ENCODE measurements at places on chromosomes 11 and 22.

DNA sequence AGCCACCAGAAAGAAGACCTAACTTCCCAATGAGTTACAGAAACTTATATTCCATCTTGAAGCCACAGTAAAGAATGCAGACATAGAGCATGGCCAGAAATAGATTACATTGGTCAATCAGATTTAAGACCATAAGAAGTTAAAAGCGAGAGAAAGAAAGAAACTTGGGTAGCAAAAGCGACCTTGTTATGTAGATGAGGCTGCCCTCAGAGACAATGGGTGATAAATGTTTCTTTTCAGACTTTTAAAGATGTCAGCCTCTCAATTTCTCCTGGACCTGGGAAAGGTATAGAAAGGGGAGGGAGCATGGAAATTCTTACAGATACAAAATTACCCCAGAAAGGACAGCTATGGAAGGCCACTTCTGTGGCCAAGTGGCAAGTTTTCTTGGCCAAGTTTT lies 732.6 kb upstream of the LUZP2 start:
- DNase-seq, result no peak

DNA sequence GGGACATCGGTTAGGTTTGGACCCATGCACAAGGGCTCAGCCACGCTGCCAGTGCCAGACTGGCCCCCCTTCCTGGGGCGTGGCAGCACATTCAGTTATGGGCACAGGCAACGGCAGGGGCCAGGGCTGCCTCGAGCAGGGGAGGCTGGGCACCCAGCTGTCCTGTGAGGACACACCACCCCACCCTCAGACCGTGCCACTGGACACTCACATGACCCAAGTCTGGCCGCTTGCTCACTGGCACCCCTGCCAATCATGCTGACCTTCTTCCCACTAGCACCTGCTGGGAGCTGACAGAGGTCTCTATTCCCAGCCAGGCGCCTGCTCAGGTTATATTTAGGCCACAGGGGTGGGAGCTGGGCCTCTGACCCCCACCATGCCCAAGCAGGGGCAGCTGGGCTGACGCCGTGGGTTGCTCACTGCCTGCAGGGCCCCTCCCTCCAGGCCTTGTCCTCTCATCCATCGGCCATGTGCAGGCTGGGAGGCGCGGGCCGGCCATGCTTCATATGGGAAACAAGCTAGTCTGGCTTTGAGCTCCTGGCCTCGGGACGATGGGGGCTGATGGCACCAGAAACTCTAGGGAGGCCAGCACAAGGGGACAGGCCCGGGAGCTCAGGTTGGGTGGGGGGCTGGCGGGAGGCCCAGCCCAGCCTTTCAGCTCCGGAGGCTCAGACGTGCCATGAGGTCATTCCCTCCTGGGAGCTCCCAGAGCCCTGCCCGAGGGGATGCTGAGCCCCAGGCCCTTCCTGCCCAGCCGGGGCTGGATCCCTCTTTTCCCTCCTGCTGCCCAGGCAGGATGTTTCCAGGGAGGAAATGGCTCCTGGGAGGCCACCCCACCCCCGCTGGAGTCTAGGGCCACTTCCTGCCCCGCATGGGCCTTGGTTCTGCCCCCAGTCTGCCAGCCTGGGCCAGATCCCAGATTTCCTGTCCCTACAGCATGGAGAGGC lies 15.2 kb upstream of the TBX1 start:
- no peak for DNase-seq

GRCh38 chr11:8056810-8057463 lies 24.1 kb upstream of the TUB start:
- DNase-seq, result no peak

DNA sequence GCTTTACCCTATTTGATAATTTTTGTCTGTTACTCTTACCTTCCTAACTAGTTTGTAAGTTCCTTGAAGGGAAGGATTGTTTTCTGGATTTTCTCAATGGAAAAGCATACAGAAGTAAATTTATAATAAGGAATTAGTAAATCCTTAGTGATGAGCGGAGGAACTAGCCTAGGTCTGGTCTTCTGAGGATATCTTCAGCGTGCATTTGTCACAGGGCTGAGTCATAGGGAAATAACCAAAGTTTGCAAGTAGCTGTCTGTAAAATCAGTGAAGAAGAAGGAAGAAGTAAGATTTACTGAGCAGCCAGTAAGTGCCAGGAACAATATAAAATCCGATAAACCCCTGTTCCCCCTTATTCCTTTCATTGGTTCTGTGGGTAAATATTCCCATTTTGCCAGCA lies 162.7 kb upstream of the SORL1-AS1 start:
- no peak for DNase-seq

- no peak for DNase-seq
Measured at GRCh38 chr11:76745044-76745376, 38.1 kb upstream of the TSKU start.

GRCh38 chr11:113339929-113340589 lies 25.7 kb downstream of the TTC12 start:
- DNase-seq, result no peak

- no peak for DNase-seq
Measured at GRCh38 chr11:114278342-114279065, 17.7 kb upstream of the NNMT start.

DNA sequence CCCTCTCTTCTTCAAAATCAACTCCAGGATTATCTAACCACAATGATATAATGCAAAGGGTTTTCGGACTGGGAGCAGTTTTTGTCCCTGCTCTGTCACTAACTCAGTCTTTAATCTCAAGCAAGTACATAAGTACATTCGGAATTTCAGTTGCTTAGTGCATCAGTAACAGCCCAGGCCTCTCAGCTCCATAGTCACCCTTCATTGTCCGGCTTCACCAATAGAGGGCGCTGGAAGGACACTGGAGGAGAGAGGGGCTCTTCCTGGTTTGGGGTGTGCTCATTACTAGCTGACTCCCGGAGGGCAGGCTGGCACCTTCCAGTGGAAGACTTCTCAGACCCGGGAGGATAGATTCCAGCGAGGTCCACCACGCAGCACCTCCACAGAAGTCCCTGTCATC lies 90.4 kb upstream of the PDGFD start:
- no peak for DNase-seq

GRCh38 chr22:22976033-22976922 lies 88.7 kb downstream of the IGLL5 start:
- DNase-seq, result no peak

DNA sequence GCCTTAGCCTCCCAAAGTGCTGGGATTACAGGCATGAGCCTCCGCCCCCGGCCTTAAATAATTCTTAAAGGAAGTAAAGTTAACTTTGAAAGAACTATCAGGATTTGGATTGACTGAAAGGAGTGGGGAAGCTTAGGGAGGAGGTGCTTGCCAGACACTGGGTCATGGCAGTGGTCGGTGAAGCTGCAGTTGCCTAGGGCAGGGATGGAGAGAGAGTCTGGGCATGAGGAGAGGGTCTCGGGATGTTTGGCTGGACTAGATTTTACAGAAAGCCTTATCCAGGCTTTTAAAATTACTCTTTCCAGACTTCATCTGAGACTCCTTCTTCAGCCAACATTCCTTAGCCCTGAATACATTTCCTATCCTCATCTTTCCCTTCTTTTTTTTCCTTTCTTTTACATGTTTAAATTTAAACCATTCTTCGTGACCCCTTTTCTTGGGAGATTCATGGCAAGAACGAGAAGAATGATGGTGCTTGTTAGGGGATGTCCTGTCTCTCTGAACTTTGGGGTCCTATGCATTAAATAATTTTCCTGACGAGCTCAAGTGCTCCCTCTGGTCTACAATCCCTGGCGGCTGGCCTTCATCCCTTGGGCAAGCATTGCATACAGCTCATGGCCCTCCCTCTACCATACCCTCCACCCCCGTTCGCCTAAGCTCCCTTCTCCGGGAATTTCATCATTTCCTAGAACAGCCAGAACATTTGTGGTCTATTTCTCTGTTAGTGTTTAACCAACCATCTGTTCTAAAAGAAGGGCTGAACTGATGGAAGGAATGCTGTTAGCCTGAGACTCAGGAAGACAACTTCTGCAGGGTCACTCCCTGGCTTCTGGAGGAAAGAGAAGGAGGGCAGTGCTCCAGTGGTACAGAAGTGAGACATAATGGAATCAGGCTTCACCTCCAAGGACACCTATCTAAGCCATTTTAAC lies at the start of gene NNMT:
Gene NNMT, plus strand, starts transcription at position 724 of the 929 bp plus-strand sequence. Its CDS starts 158 bp downstream, at position 882.
- peak; percentile 16 for DNase-seq

- DNase-seq, result no peak
Measured at GRCh38 chr11:76167590-76167989, 38.7 kb downstream of the WNT11 start.

DNA sequence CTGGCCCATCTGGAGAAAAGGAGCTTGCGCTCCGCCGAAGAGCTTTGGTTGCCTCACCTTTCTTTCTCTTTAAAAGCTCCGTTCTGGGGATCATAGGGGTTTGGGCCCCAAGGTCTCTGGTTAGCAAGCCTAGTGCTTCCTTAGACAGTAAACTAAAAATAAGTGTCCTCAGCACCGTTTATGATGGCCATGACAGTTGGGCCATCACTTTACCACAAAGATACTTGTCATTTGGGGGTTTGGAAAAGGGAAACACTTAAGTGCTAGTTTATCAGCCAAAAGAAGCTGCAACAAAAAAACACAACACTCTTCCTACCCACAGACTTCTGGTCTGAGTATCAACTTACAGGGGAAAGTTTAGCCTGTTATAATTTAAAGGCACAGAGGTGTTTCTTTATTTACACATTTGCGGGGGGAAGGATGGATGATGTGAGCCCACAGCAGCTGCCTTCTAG lies 88.4 kb upstream of the CD44 start:
- DNase-seq, result no peak

DNA sequence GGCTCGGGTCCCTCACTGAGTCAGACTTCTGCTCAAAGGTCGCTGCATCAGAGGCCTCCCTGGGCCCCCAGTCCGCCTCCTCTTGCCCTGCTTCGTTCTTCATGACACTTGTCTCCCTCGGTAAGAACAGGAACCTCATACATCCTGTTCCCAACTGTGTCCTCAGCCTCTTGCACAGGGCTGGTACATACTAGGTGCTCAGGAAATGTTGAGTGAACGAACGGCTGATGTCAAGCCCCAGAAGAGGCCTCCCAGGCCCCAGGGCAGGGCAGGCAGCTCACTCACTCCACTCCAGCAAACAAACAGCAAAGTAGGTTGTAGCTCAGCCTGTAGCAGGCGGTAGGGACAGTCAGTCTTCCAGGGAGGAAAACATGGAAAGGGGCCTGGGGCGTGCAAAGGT lies 17.2 kb downstream of the SYNGR1 start:
- no peak for DNase-seq

DNA sequence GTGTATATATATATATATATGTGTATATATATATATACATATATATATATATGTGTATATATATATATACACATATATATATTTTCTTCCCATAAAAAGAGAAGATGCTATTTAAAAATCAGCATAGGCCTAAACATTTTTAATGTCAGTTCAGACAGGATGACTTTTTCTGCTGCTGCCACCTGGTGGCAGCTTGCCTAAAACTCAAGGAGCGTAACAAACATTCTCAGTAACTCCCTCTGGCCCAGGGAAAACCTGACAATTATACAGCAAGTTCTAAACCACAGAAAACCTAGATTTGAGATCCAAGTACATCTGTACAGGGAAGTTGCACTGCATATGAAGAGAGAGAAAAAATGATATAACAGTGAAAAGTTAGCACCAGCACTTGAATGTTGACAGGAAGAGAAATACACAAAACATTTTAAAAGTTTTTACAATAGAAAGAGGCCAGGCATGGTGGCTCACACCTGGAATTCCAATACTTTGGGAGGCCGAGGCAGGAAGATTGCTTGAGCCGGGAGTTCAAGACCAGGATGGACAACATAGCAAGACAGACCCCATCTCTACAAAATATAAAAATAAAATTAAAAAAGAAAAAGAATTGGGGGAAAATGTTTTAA lies 16.6 kb downstream of the OR8A1 start:
- peak; percentile 70 for DNase-seq

DNA sequence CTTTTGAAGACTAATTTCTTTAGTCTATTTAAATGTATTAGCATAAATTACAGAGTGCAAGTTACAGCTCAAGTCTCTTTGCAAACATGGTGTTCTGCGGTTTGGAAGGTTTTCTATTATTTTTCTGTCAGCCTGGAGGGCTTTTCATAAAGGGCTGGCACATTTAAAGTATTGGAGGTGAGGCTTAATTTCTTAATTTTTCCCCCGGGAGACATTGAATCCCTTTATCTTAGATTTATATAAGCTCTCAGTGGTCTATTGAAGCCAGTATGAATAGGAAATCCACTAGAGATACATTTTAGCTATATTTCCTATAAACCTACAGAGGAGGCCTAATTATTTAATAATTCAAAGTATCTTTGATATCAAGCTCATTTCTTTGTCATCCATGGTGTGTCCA lies 102.7 kb upstream of the CLPB start:
- no peak for DNase-seq

GRCh38 chr22:46031965-46032851 lies 55.2 kb upstream of the WNT7B start:
- DNase-seq, result no peak

- DNase-seq, result no peak
Measured at GRCh38 chr11:16925561-16926065, 88.6 kb downstream of the PLEKHA7 start.

DNA sequence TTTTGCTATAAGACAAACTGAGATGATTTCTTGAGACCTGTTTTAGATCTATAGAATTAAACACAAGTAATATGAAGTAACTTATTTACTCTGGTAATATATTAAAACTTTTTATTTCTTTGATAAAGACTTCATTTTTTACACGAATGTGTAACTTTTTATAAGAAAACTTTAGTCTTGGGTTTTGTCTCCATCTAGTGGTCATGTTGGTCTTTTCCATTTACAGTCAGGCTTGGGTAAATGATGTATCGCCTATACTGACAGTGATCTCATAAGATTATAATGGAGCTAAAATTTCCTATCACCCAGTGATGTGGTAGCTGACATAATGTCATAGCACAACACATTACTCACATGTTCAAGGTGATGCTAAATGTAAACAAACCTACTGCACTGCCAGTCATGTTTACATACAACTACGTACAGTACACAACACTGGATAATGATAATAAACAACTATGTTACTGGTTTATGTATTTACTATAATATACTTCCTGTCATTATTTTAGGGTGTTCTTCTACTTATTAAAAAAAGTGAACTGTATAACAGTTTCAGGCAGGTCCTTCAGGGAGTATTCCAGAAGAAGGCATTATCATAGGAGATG lies 7.5 kb upstream of the C11orf97 start:
- DNase-seq, result peak; percentile 43

DNA sequence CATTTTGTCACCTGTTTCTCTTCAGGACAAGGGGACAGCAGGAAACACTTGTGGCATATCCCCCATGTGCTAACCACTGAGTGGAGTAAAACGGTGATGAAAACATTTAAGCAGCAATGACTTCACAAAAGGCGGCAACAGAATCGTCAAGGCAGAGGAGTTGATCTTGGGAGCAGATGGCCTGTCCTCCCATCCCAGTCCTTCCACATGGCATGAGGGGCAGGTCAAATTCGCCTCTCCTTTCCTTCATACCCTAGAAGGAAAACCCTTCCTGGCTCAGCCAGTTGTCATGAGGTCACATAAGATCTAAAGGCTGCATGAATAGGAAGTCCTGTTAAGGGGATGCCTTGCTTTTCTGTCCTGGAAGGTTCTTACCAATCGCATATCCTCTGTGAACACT lies 169.1 kb downstream of the MAML2 start:
- no peak for DNase-seq

DNA sequence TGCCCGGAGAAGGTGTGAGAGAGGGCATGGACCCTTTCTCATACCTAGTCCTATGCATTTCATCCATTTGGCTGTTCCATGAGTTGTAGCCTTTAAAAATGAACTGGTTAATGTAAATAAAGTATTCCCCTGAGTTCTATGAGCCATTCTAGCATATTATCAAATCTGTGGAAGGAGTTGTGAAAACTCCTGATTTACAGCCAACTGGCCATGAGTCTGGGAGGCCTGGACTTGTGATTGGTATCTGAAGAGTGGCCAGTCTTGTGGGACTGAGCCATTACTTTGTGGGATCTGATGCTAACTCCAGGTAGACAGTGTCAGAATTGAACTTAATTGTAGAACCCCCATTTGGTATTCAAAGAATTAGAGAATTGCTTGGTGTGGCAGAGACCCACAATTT lies 48.4 kb downstream of the FAM118A start:
- DNase-seq, result no peak

All from Ammon's horn (tissue), 1 donor.